Activated T-cell treated with anti-CD3 and anti-CD28 coated beads for 48 hours (primary cell): ENCODE measurements at places on chromosomes 11 and 22.

DNA sequence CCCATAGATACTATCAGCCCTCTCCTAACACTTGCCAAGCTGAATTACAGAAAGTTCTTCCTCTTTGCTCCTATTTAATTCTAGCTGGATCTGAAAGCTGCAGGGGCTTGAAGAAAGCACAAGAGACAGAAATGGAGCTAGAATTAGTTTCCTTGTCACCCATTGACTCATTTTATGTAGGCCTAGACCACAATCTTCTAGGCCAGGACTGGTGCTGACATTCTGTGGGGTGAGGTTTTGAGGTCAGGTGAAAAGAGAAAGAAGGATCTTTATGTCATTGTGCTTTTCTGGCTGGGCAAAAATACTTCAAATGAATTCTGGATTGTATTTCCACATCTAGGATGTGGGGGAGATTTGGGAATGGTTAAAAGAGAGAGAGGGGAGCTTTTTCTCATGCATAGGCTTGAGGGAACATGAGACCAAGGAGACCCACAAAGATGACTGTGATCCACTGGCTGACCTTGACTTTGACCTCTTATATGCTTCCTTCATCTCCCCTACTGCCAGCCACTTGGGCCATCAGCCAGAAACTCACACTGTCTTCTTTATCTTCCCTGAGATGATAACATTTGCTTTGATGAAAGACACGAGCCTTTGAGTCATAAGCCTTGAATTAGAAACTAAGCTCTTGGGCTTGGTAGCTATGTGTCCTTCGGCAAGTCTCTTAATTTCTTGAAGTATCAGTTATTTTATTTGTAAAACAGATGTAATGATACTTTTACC lies 274.9 kb upstream of the CADM1 start:
- DNase-seq, result no peak

DNA sequence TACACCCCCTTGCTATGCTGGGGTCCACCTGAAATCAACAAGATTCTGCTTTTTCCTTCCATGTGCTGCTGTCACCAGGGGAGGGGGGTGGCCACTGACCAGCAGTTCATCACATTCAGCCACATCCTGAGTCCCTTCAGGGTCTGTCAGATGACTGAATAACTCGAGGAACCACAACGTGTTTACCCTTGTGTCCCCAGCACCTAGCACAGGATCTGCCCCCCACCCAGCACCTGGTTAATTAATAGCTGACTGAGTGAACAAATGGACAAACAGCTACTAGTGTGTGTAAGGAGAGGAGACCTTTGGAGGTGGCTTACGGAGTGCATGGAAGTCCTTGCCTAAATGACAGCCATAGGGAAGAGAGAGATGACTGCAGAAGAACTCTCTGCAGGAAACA lies 119.5 kb upstream of the NCAM1 start:
- DNase-seq, result no peak

DNA sequence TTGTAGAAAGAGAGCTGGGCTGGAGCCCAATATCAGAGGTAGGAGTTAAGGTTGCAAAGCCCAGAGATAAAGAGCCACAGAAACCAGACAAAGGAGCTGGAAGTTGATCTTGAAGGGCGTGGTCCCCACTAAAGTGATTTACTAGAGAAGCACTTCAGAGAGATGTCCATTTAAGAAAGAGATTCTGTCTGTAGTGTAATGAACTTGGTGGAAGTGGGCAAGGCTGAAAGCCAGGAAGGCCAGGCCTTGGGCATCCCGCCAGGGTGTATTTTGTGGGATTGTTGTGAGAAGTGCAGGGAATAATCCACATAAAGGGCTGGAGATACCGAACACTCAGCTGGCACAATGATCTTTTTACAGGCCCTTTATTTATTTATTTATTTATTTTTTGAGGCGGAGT lies 1398.8 kb downstream of the TBC1D22A start:
- DNase-seq, result no peak

- DNase-seq, result no peak
Measured at GRCh38 chr11:132101881-132102280, 731.5 kb downstream of the NTM start.

DNA sequence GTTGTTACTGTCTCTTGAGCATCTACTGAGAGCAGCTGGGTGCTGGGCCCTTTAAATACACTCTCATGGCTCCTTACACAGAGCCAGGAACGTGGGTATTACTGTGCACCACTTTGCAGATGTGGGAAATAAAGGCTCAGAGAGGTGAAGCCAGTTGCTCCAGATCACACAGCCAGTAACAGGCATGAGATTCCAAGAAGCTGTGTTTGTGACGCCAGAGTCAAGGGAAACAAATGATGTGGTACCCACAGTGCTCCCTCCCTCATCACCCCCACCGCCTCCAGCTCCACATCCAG lies 1.4 kb upstream of the PRDM11 start:
- DNase-seq, result no peak

GRCh38 chr11:31404614-31405013 lies 35.0 kb downstream of the DNAJC24 start:
- no peak for DNase-seq

- no peak for DNase-seq
Measured at GRCh38 chr22:32823024-32823730, 21.7 kb downstream of the TIMP3 start.

DNA sequence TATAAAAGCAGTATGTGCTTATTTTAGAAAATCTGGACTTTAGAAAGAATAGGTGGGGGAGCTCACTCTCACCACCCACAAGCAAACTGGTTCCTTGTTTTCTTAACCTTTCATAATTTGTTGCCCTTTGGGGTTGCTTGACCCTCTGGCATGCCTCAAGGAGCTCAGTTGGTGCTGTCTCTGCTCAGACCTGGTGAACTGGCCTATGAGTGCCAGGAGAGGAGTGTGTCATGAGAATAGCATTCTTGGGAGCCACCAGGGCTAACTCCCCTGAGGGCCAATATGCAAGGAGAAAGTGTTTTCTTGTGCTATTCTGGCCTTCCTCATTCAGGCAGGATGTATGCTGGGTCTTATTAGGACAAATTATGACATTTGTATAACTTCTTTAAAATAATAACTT lies 21.0 kb upstream of the AMOTL1 start:
- DNase-seq, result no peak

GRCh38 chr22:41842996-41843970 lies 10.4 kb downstream of the SREBF2 start:
- DNase-seq, result no peak

DNA sequence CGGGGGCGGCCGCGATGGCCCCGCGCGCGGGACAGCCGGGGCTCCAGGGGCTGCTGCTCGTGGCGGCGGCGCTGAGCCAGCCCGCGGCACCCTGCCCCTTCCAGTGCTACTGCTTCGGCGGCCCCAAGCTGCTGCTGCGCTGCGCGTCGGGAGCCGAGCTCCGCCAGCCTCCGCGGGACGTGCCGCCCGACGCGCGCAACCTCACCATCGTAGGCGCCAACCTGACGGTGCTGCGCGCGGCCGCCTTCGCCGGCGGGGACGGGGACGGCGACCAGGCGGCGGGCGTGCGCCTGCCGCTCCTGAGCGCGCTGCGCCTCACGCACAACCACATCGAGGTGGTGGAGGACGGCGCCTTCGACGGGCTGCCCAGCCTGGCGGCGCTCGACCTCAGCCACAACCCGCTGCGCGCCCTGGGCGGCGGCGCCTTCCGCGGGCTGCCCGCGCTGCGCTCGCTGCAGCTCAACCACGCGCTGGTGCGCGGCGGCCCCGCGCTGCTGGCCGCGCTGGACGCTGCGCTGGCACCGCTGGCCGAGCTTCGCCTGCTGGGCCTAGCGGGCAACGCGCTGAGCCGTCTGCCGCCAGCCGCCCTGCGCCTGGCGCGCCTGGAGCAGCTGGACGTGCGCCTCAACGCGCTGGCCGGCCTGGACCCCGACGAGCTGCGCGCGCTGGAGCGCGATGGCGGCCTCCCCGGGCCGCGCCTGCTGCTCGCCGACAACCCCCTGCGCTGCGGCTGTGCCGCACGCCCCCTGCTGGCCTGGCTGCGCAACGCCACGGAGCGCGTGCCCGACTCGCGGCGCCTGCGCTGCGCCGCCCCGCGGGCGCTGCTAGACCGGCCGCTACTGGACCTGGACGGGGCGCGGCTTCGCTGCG lies 697 bp downstream of the TPBGL start:
- peak; percentile 91 for DNase-seq

GRCh38 chr11:43681401-43681942 lies 934 bp downstream of the HSD17B12 start:
- DNase-seq, result no peak

DNA sequence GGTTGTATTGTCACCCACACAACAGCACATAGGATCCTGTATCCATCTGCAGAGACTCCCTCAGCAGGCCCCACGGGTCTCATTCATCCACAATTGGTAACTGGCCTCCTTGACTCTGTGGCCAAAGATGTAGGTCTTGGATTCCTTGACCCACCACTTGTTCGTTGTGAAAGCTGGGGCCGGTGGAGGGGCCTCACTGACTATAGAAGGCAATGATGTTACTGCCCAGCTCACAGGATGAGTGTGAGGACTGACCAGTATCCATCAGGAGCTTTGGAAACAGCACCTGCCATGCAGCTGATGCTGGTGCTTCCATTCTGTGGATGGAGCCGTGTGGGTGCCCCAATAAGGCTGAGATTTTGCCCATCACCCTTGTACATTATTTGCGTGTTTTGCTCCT lies 615.7 kb downstream of the BRD1 start:
- DNase-seq, result no peak

GRCh38 chr11:68025047-68025446 lies 5.4 kb upstream of the NDUFS8 start:
- no peak for DNase-seq

DNA sequence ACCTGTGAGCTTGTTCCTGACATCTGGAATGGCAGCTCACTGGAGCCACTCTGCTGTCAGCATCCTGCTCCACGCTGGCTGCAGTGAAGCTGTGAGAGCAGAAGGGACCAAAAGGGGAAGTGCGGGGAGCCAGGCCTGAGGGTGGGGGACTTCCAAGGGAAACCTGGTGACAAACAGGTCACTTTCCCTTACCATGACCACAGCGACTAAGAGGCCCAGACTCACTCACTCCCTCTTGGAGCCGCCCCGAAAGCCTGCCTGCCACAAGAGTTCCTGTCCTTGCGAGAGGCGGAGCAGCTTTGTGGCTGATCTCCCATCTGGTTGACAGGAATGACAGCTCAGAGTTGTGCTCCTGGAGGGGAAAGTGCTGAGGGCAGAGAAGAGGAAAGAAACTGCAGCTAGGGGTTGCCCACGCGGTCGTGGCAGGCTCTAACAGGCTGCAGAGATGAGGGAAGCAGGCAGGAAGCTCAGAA lies 183.8 kb upstream of the NTM start:
- no peak for DNase-seq

- DNase-seq, result peak; percentile 72
Measured at GRCh38 chr11:613369-613968, 2.3 kb downstream of the IRF7 start.

- DNase-seq, result no peak
Measured at GRCh38 chr11:4862447-4863236, 13.6 kb upstream of the OR51S1 start.

DNA sequence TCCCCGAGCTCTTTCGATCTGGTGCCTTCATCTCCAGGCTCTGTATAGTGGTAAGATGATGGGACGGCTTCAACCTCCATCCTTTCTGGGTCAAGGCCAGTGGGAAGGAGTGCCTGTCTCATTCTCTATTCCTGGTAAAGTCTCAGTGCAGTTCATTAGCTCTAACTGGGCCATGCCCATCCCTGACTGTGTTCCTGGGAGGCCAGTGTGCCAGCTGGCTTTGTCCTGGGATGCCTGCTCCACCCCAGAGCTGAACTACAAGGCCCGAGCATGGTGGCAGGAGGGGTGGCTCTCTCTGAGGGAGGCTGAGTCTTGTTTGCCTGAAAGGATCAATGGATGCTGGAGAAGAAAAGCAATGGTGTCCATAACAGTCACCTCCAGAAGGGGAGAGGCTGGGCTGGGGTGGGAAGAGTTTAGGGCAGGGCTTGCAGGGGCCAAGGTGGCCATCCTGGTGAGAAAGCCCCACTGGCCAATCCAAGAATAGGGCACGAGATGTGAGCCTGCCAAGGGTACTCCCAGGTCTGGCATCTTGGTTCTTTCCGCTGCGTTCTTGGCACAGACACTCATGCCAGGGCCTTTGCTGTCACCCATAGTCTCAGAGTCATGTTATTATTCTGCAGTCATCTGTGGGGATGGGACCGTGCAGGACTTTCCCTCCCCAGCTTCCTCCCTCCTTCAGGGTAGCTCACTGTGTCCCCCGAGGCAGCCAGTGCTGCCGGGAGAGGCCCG lies 60.1 kb downstream of the PARVB start:
- DNase-seq, result no peak

- no peak for DNase-seq
Measured at GRCh38 chr11:113177671-113178070, 136.7 kb upstream of the TTC12 start.
